ENCODE measurements at places on chromosomes 12 and 14. TPM values are rescaled to one million over a fixed set of nuclear protein-coding genes. Genes with fewer than 3 reads are reported as not detected.

SMOC1 gene
- not detected for total RNA-seq

GRCh38 chr12:12723681-12724420 is 6.7 kb downstream of the CDKN1B start:
- peak; percentile 39 for DNase-seq

DNA sequence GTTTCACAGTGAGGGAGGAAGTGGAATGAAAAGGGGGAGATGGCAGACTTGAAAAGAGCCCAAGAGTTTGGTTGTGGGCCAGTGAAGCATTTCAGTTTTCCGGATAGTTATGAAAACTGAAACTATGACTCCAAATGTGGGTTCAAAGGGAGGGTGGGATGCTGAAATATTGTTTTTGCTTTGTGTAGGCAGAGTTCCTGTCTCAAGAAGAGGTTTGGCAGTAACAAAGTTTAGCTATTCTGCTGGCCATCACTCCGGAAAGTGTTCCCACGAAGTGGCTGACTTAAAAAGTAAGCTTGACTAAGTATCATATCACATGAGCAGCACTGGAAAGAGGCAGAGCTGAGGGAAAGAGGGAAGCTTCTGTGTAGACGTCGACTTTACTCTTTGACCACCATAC is 85.2 kb downstream of the CAND1 start:
- no peak for DNase-seq

- no peak for DNase-seq
Observed at GRCh38 chr14:38964630-38965029, 138.4 kb downstream of the SEC23A start.

GRCh38 chr14:84998216-84998615 is 531.7 kb upstream of the FLRT2 start:
- DNase-seq: no peak

- DNase-seq: no peak
Observed at GRCh38 chr12:124177276-124177950, 117.5 kb upstream of the RFLNA start.

DNA sequence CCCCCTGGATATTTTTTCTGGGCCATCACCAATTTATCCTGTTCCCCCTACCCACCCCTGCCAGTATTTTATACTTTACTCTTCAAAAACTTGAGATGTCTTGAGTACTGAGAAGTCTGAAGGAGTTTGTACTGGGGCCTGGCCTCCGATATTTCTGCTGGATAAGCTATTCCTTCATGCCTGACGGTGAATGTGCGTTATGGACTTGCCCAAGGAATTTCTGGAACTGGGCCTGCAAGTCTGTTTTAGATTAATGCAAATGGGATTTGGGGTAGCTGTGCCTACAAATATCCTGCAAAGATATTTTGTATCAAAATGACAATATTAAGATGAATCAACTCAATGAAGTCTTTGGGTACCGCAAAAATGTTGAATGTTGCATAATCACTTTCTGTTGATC is at the start of gene PTCSC3:
Gene PTCSC3, minus strand, starts transcription at position 199 of the 400 bp plus-strand sequence.
- no peak for DNase-seq

DNA sequence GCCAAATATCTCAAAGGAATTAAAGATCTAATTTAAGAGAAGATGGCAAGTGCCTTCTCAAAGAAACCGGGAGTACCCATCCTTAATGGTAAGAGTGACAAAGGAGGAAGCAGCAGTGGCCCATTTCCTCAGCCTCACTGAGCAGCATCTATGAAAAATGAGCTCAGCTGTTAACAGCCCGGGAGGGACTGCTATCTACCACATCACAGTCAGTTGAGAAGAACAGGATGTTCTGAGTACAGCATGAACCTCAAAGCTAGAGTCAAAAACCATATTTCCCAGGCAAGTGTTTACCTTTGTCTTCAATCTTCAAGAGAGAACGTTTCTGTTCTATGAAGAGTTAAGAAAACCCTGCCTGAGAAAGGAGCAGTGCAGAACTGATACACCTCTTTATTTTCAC is 115.0 kb downstream of the BTG1 start:
- DNase-seq: peak; percentile 58

- no peak for DNase-seq
Observed at GRCh38 chr14:90140956-90141316, 79.1 kb downstream of the KCNK13 start.

DNA sequence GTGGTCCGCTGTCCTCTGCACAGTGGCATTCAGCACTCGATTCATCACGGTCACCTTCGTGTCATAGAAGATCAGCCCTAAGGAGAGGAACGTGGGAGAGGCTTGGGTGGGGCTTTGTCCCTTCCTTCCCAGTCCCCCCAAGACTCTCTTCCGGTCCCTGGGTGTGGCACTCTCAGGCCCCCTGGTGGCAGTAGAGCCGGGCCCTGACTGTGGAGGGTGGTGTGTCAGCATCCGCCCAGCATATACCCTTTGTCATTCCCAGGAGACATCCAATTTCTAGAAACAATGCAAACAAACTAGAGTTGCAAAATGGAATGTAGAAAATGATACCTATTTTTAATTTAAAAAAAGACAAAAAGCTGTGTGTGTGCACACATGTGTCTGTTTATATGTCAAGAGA is 45.0 kb downstream of the TRAFD1 start:
- DNase-seq: no peak

DNA sequence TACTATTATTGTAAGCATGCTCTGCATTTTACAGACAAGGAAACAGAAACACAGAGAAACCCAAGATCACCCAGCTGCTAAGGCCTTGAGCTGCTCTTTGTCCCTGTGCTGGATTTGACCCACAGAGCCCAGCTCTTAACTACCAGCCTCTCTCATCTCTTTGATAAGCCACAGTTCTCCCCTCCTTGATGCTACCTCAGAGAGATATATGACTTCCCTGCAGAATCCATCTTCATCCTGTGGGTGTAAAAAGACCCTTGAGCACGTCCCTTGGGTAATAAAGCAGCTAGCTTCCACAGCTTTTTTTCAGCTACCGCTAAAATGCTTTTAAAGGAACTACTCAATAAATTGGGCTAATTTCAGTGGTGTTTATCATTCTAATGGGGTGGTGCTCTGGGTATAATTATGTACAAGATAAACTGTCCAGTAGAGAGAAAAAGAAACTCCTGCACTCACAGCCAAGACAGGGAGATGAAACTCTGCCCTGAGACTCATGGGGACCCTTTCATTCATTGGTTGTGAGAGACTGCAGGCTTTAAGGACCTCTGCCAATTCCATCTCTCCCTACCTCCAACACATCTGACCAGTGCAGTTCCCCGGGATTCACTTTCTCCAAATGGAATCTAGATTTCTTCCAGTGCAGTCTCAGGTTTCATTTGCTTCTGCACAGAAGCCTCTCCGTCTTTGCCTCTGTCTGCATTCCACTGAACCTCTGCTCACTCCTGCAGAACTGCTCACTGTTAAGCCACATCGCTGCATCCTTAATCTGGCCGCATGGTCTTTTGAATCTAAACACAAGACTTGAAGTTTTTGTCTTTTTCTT is 24.7 kb upstream of the NTF3 start:
- no peak for DNase-seq

DNA sequence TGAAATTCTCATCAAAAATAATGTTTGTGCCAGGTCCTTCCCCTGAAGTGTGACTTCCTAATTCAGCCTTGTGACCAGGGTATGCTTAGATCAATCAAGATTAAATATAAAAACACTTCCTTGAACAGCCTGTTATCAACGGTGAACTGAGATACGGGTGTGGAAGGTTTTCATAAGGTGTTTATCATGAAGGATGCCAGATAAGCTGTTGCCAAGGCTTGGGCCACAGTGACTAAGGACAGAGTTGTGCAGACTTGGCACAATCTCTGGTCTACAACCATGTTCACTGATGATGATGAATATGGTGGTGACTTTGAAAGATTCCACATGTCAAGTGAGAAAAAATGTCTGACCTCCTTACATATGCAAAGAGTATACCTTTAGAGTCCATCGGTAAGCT is 51.3 kb upstream of the LIN7A start:
- DNase-seq: no peak

SFSWAP gene
- total RNA-seq: 60.1 TPM

- no peak for DNase-seq
Observed at GRCh38 chr12:43903686-43904085, 67.8 kb downstream of the TMEM117 start.

DNA sequence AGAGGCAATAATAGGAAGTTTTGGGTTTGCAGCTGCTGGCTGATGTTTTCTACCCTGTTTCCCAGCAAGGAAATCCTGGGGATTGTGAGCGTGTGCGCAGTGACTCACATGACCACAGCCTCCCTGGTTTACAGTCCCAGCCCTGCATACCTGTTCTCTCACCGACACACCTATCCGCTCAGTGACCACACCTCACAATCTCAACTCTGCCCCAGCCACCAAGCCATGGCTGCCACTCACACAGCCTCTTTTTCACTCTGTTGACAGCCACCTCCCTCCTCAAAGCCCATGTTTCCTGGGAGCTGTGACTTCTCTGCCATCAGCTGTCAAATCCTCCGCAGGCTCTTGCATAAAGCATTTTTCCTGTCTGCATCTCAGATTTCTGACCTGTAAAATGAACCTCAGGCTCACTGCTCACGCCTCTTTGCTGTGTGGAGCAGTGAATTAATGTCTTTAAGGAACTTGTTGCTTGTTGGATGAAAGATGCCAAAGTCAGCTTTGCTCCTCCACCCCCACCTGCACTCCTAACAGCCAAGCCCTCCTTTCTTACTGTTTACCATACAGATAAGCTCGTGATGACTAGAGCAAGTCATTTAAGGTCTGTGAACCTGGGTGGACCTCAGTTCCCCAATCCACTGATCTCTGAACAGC is 43.5 kb downstream of the B4GALNT3 start:
- no peak for DNase-seq

GRCh38 chr14:96630281-96630680 is 128.1 kb downstream of the PAPOLA start:
- no peak for DNase-seq

DNA sequence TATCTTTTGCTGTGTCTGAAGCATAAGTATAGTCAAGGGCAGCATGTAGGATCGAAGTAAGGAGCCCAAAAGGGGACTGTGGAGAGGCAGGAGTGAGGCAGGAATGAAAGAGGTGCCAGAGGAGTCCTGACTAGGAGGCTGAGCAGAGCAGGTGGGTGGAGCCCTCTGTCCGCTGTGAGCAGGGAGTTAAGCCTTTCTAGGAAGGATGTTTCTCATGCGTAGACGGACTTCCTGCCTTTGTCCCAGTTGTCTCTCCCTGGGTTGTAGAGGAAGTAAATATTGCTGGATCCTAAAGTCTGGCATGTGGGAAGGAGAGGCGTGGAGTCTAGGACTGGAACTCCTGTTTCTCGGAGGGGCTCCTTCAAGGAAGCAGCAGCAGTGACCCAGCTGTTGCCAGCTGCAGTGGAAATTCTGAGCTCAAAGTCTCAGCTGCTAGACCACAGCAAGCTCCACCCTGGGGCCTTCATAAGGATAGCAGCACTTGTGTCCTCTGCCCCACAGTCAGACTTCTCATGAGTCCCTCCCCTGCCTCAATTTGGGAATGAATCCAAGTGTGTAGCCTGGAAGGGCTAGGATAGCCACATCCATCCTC is 44.0 kb downstream of the RBMS2 start:
- DNase-seq: no peak

PIWIL1 gene
- total RNA-seq: not detected

DNA sequence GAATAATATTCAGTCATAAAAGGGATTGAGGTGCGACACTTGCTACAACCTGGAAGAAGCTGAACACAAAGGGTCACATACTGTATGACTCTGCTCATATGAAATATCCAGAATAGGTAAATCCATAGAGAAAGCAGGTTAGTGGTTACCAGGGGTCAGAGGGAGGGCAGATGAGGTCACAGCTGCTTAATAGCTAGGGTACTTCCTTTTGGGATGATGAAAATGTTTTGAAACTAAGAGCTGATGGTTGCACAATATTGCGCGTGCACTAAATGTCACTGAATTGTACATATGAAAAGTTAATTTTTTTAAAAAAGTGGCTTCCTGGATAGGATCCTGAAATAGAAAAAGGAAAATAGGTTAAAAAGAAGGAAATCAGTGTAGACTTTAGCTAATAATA is 23.8 kb downstream of the NEUROD4 start:
- no peak for DNase-seq

DNA sequence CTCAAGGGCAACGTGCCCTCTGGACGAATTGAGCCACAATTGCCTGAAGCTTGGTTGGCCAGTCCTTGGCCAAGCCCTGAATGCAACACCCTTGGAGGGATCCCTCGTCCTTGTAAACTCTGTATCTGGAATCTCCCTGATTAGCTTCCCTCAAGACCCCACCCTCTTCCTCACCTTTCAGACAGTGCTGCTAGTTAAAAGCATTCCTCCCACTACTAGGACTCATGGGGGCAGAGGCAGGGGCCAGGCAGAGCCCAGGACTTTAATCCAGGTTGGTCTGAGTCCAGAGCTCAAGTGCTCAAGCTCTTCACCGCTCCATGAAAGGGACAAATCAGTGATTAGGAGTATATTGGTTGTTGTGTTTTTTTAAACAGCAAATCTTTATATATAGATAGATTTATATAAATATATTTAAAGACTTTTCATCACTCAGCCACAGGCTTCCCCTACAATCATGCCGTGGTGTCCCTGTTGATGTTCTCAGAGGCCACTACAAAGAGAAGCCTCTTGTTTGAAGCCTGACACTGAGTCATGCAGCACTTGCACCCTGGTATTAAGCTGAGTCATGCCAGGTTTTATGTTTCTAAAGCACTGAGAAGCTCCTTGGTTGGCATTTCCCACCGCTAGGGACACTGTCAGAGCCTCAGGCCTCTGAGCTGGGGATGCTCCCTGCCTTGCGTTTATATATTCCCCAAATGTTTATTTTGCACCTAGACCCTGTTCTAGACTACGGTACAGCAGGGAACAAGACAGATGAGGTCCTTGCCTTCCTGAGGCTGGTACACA is 53.8 kb upstream of the GSC start:
- DNase-seq: no peak

- DNase-seq: no peak
Observed at GRCh38 chr12:105064564-105065178, 19.6 kb downstream of the ALDH1L2 start.

ESR2 gene
- not detected for total RNA-seq

MFAP5 gene
- total RNA-seq: not detected

- DNase-seq: no peak
Observed at GRCh38 chr12:41188841-41189394, 798 bp downstream of the PDZRN4 start.

DNA sequence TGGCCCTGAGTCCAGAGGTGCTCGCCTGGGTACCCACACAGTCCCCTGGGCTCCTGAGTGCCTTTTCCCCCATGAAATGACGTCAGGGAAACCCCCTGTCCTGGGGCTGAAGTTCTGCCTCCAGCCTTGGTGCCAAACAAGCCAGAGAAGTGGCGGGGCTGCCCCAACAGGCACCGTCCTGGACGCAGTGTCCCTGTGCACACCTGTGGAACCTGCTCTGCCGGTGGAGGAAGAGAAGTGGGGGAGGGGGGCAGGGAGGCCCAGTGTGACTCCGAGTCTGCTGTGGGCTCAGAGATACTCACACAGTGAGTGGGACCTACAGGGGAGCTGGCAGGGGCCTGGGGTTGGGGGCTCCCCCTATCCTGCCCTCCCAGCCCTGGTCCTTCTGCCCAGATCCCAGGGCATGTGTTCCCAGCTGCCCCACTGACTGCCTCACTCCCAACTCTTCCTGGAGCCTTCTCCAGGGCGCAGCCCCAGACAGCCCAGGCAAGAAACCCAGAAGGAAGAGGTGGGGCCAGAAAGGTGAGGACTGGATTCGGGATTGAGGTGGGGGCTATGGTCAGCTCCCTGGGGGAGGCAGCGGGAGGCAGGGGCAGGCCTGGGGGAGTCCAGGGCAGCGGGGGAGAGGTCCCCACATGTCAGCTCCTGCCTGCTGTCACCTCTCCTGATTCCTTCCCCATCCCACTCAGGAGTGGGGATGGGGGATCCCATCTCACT is 24.7 kb downstream of the CCDC85C start:
- DNase-seq: no peak
